ENCODE measurements at places on chromosomes 6 and 20. TPM values are rescaled to one million over a fixed set of nuclear protein-coding genes. Genes with fewer than 3 reads are reported as not detected.

The DCDC2 gene
- total RNA-seq = 0.62 TPM

The TGM3 gene
- total RNA-seq = not detected

The TENT5A gene
- 5.0 TPM for total RNA-seq

The EYA2 gene
- total RNA-seq = not detected

The HLA-DRA gene
- total RNA-seq = not detected

The CCN5 gene
- not detected for total RNA-seq

The PDE10A gene
- total RNA-seq = 12.1 TPM

GRCh38 chr20:41050361-41051008 is 21.9 kb downstream of the TOP1 start:
- DNase-seq = no peak

GRCh38 chr6:130615816-130616215 is 211.4 kb upstream of the SMLR1 start:
- DNase-seq = no peak

DNA sequence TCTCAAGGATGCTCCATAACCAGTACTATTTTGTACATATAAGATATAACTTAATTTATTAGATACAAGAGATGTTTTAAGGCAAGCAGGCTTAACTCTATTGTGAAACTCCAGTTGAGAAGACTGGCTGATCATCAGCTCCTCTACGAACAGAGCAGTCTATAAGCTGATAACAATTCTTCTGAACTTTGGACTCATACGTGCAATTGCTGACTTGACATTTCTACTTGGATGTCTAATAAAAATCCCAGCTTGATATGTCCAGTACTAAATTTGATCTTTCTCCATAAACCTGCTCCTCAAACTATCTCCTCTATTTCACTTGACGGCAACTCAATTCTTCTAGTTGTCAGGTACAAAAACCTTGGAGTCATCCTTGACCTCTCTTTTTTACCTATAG is 141.9 kb downstream of the HS3ST5 start:
- DNase-seq = no peak

- DNase-seq = peak; percentile 71
Measured at GRCh38 chr6:16747232-16748024, 13.8 kb downstream of the ATXN1 start.

DNA sequence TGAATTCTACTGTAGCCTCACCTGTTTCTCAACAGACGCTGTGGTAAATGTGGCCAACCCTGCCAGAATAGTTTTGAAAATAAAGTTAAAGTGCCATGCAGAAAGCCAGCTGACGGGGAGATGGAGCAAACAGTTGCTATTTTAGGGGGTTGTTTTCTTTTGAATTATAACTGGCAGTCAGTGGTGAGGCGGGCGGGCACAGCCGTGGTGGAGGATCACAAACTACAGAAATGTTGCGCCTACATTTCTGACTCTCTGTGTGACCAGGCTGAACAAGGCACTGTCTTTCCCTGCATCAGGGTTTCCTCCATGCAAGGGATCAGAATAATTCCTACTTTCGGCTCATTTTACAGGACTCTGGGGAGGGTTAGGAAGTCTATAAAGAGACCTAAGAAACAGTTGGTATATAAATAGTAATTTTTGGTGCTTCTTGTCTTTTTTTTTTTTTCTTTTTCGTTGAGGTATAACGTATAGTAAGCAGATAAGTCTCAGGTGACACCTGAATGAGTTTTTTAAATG is 17.2 kb downstream of the CHMP4B start:
- DNase-seq = no peak

DNA sequence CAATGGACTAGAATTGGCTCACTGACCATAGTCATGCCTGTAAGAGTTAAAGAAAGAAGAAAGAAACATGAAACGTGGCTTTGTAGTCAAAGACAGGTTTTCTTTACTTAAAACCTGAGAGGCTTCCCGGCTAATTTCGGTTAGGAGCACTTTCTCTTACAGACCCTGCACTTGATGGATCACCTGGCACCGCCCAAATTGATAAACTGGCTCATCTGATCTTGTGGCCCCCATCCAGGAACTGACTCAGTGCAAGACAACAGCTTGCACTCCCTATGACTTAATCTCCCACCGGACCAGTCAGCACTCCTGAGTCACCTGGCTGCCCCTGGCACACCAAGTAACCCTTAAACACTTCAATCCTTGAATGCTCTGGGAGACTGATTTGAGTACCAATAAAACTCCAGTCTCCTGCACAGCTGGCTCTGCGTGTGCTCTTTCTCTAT is 12.3 kb downstream of the TMEM14B start:
- peak; percentile 96 for DNase-seq

- peak; percentile 32 for DNase-seq
Measured at GRCh38 chr20:16803965-16804792, 56.0 kb downstream of the OTOR start.

DNA sequence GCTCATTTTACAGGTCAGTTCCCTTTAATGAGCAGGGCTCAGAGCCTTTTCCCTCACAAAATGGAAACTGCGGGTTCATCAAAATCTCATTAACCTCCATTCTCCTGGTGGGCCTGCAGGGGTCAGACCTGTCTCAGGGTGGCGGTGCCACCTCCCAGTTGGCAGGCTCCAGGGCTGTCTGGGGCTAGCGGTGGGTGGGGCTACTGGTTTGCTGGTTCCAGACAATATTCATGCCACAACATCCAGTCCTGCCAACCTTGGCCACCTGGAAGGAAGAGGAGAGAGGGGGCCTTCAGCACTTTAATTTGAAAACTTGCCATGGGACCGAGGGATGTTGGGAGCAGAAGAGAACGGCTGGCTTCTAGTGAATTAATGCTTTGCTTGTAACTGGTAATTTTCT is 41.9 kb upstream of the CTNNBL1 start:
- peak; percentile 25 for DNase-seq

- DNase-seq = no peak
Measured at GRCh38 chr6:143775336-143775735, 67.8 kb upstream of the LTV1 start.

DNA sequence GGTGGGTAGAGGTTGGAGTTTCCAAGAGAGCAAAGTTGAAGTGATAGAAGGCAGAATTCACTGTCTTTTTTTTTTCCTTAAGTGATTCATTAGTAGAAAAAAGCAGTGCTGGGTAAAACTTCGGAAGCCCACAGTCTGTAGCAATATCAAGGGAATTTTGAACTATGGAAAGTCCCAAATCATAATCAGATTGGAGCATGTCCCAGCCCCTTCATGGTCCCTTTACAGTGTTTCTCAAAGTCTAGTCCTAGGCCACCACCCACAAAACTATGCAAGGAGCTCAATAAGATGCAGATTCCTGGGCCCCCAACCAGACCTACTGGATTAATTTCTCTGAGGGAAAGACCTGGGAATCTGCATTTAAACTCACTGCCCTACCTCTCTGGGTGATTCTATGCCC is 22.6 kb downstream of the NEDD9 start:
- peak; percentile 39 for DNase-seq

- no peak for DNase-seq
Measured at GRCh38 chr6:8943073-8943472, 507.7 kb upstream of the SLC35B3 start.

- DNase-seq = no peak
Measured at GRCh38 chr6:118933855-118934460, 1.0 kb downstream of the MCM9 start.

DNA sequence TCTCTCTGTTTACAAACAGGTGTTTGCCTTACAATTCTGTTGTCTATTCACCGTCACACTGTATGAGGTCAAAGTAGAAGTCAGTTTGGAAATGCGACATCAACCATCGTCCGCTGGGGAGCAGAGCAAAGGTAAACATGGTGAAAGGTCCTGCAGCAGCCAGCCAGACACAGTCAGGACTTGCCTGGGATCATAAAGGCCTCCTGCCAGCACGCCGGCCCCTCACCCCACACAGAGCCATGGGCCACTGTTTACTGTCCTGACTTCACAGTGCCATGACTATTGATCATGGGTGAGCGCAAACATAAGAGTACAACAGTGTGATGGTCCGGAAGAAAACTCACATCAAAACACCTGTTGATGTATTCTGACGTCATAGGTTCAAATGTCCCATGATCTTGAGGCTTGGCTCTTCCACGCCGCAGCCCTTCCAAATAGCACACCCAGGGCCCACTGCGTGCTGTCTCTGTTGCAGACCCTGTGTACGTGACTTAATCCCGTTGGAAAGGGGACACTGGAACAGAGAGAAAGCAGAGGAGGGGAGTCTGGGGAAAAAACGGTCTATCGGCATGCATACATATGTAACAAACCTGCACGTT is 16.9 kb upstream of the PPP1R3G start:
- DNase-seq = no peak

- DNase-seq = peak; percentile 63
Measured at GRCh38 chr20:5448449-5449118, 131.8 kb upstream of the PROKR2 start.

DNA sequence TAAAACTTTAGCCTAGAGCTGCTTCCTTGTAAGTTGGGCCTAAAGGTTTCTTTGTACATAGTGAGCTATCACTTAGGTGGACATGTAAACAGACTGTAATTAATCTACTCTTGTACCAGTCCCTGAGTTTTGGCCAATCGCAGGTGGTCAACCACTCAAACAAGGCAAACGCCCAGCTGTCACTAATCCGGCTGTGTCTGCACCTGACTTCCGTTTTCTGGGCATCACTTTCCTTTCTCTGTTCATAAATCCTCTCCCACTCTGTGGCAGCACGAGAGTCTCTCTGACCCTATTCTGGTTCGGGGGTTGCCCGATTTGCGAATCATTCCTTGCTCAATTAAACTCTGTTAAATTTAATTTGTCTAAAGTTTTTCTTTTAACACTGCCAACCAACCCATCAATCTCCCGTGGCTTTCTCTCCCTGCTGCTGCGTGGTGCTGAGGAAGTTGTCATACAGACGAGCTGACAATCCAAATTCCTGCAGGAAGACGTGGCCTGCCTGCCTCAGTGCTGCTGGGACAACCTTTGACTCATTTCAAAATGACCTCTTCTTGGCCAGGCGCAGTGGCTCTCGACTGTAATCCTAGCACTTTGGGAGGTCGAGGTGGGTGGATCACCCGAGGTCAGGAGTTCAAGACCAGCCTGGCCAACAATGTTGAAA is 206.3 kb downstream of the QKI start:
- peak; percentile 10 for DNase-seq

GRCh38 chr20:63854766-63855362 is 6.4 kb upstream of the ABHD16B start:
- DNase-seq = no peak

DNA sequence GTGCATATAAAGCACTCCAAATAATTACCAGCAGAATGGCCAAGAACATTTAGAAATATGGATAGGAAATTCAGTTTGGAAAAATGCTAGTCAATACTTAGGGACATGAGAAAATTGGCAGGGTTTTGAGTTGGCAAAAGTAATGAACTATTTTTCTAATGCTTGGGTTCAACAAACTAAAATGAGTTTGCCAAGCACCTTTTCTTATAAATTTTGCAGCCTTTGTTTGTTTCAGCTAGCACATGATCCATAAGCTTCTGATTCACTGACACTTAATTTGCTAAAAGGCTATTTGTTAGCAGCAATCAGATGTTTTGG is 324.8 kb downstream of the QKI start:
- DNase-seq = no peak

- no peak for DNase-seq
Measured at GRCh38 chr6:21582651-21583050, 10.9 kb upstream of the SOX4 start.

DNA sequence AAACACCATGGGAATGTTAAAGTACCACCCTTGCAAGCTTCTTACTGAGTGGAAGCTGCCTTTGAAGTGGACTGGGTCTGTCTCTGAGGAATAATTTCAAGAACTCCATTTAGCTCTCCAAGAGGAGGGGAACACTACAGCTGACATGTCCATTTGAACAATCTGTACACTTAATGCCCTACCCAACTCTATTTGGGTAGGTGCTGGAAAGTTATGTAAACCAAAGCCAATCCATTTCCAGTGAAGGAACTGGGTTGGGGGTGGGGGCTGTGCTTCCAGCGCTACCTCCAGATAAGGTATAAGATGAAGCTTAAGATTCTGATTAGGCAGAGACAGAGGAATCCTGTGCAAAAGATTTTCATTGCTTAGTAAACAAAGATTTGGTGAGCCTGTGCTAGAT is 122.0 kb downstream of the TCP11 start:
- no peak for DNase-seq

- peak; percentile 74 for DNase-seq
Measured at GRCh38 chr6:137926207-137926731, 59.2 kb downstream of the TNFAIP3 start.

- no peak for DNase-seq
Measured at GRCh38 chr6:154411076-154411475, 54.5 kb upstream of the IPCEF1 start.

DNA sequence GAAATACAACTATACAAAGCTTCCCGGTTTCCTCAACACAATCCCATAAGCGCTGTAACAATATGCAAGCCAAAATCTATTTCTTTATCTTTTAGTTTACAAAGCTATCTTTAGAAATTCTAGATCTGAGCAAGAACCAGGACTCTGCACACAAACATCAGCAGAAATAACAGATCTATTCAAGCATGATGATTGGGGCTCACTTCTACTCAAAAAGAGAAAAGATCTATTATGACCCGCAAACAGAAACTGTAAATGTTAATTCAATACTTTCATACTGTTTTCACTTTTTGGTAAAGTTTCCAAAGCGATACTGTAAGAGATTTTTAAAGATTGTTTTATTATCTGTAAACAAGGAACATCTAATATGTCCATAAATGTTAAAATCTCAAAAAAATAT is 86.6 kb downstream of the SESN1 start:
- no peak for DNase-seq

GRCh38 chr20:40080041-40080652 is 608.9 kb downstream of the MAFB start:
- no peak for DNase-seq

DNA sequence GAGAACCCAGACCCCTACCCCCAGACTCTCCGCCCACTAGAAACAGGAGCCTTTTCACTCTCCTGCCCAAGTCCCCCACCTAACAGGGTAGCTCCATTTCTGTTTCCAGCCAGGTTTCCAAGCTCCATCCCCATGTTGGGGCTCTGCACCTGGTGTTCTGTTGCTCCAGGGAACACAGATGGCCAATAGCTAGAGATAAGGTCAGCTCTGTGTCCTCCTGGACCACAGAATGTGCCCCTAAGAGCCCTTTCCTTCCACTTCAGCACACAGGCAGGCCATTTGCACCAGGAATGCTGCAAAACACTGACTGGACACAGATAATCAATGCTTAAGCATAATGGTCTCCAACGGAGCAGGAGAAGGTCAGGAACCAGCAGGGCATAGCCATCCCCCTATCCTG is 159.4 kb downstream of the QRSL1 start:
- no peak for DNase-seq

DNA sequence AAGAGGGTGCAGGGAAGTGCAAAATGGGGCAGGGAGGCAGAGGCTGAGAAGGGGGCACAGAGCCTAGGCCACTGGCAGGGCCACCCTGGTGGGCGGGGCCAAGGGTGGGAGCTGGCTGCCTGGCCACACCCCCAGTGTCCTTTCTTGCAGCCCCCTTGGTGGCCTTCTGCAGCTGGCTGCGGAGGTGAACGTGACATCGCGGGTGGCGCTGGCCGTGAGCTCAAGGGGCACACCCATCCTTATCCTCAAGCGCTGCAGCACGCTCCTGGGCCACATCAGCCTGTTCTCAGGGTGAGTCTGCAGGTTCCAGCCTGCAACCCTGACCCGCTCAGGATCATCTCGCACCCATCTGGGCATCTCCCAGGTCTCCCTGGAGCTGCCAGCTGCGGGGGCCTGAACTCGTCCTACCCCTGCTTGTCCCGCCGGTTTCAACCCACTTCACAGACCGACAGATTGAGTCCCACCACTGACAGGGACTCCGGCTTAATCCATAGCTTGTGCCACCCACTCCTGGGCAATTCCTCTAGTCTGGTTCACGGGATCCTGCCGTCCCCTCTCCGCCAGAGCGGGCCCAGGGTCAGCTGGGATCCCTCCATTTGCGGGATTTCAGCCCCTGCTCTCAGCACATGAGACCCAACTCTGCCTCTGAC is 6.2 kb downstream of the BPIFB3 start:
- DNase-seq = no peak

GRCh38 chr6:44011350-44011920 is 115.8 kb downstream of the MRPL14 start:
- no peak for DNase-seq

All from A172 (cell line).